ENCODE measurements at places on chromosomes 1 and 21.

DNA sequence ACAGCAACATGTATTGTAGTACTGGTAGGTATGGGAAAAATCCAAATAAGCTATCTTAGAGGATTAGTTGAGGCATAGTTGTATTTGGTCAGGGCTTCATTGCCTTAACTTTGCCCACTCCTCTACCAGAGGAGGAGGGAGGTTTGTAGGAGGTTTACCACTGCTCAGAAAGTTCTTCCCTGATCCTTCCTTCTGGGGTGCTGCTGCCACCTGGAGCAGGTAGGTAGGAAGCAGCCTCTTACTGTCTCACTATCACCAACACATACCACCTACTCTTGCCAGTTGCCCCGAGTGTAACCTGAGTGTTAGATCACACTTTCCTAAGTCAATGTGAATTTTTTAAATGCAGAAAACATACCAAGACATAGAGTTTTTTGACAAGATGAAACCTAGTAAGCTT is 24.1 kb upstream of the ZSWIM5 start:
- DNase-seq, result no peak

DNA sequence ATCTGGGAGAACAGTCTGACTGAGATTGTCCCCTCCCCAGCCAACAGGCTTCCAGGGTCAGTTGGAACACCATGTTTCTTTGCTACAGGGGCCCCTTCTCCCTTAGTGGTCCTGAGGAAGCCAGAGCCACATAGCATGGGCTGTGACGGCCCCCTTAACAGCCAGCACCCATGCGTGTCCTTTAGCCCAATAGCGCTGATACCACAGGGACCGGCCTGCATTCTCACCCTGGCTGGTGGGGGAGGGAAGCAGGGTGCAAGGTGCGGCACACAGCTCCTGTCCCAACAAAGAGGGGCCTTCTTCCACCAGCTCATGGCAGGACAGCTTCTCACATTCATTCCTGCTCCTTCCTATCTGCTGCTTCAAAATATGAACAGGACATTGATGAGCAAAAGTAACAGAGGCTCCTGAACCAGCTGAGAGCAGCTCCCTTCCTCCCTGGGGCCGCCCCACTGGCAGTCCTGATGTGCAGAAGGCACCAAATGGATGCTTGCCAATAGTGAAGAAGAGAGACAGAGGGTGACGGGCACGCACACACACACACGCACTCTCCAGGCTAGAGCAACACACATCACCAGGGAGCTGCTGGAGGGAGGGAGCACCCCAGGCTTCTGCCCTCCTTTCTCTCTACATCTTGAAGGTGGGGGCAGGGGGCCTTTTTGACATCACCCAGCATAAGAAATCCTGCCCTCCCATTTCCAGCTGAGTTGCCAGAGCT is 99.4 kb downstream of the CRYAA start:
- DNase-seq, result no peak

DNA sequence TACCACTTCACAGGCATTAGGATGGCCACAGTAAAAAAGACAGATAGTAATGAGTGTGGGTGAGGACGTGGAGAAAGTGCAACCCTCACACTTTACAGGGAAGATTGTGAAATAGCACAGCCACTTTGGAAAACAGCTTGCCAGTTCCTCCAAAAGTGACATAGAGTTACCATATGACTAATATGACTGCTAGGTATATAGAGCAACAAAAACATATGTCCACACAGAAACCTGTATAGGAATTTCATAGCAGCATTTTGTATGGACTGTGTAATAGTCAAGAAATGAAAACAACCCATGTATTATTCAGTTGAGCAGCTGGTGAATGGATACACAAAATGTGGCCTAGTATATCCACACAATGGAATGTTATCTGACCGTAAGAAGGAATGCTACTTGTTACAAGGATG is 30.4 kb upstream of the LBR start:
- DNase-seq, result no peak

DNA sequence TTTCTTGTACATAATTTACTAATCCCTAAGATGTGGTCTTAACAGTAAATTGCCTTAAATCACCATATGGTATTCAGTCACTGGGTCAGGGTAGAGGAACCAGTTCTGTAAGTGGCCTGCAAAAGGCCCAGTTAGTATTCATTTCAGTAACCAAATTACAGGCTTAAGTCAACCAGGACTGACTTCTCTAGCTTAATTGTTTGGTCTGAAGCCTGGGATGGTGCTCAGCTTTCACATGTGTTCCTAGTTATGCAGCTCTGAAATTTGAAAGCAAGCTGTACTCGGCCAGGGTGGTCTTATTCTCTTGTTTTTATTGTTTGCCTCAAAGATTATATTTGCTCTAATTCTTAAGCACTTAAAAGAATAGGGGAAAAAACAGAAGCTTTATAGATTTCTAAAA is 144.6 kb downstream of the MAGI3 start:
- no peak for DNase-seq

GRCh38 chr1:232334246-232334645 is 295.7 kb downstream of the SIPA1L2 start:
- no peak for DNase-seq

GRCh38 chr1:29299446-29299845 is 63.1 kb downstream of the PTPRU start:
- no peak for DNase-seq

DNA sequence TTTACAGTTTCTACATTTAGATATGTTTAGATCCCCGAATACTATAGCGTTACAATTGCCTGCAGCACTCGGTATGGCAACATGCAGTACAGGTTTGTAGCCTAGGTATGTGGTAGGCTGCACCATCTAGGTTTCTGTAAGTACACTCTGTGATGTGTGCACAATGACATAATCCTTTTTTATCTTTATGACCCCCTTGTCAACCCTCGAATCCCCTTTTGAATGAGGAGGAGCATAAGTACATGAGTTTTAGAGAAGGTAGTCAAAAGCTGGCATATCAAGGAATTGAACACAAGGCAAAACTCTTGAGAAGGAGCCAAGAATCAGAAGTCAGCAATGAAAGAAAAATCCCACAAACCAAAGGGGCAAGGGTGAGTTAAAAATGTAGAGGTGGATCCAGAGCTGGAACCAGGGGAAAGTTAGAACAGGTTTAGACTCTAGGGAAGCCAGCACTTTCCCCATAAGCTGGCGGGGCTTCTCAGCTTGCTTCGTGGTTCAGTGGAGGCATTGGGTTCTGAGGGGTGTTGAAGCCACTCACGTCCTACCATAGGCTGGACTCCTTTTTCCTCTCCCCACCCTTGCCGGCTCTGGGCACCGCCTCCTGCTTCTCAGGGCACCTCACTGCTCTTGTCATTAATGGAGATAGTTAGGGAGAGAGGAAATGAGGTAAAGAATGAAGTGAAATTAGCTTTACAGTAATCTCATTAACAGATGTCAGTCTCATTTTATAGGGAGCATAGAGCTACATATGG is 31.3 kb downstream of the OLFML3 start:
- no peak for DNase-seq

- no peak for DNase-seq
Observed at GRCh38 chr21:40706176-40706575, 140.8 kb downstream of the DSCAM start.

DNA sequence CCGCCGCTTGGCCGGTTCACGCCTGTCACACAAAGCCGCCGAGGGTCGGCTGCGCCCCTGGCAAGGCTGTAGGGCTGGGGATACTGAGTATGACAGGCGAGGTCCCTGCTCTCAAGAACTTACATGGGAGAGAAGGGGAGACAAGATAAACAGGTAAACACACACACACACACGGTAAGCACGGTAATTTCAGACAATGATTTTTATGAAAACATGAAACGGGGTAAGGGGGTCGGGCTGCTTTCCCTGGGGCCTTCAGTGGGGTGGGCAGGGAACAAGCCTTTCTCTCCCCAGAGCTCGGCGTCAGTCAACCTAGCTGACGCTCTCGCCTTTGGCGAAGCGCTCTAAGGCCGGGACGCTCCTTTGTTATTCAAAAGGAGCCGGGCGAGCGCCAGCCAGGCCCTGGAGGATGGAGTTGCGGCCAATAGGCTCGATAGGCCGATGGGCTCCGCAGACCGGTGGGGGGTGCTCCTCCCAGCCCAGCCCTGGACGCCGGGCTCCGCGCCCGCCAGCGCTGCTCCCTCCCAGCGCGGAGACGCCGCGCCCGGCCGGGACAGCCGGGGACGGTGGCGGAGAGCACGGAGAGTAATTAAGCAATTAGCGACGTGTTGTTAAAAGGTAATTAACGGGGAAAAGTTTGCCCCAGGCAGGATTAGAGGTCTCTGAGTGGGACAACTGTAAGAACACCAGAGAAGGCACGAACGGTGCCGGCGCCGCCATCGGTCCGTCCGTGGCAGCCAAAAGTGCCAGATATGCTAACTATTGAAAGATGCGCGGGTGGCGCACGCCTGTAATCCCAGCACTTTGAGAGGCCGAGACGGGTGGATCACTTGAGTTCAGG is 950 bp upstream of the INKA2 start:
- peak; percentile 54 for DNase-seq

- DNase-seq, result no peak
Observed at GRCh38 chr1:63343922-63344321, 21.6 kb downstream of the FOXD3 start.

- DNase-seq, result no peak
Observed at GRCh38 chr1:89454845-89455521, 69.6 kb upstream of the LRRC8B start.

DNA sequence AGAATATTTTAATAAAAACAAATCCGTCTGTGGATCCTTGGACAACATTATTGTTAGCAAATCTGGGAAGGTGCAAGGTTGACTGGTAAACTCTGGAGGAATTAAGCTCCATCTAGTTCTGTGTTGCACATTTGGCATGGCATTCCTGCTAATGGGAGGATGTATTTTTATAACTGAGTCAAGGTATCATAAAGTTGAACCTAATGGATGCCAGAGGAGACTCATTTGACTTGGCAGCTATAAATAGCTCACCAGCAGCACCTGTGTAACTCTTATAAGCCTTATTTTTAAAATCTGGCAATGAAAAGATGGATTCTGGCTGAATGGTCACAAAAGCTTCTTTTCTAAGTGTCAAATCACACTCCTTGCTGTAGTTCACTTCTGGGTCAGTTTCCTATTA is 118.5 kb upstream of the ADAMTS5 start:
- no peak for DNase-seq

GRCh38 chr1:201740086-201740541 is 88.8 kb upstream of the IPO9 start:
- no peak for DNase-seq

DNA sequence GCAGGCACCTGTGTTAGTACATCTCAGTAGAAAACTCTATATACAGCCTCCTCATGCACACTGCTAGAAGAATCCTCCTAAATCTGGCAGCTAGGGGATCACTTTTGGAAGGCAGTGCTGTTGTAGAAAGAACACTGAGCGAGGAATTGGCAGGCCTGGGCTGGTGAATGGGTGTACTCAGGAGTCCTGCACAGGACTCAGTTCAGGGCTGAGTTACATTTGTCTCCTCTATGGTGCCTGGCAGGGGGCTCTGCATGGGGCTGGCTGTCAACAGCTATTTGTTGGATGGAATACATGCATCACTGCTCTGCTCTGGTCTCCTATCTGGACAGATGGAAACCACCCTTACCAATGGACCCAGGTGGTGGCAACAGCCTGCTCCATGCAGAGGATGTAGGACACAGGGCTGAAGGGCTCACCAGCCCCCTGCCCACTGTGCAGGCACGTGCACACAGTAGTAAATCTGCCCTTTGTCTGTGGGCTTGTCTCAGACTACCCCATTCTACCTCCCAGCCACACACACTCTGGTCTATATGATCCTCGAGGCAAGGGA is 74.2 kb downstream of the LRIG2 start:
- no peak for DNase-seq

- DNase-seq, result no peak
Observed at GRCh38 chr1:24100945-24101737, 10.8 kb downstream of the MYOM3 start.

DNA sequence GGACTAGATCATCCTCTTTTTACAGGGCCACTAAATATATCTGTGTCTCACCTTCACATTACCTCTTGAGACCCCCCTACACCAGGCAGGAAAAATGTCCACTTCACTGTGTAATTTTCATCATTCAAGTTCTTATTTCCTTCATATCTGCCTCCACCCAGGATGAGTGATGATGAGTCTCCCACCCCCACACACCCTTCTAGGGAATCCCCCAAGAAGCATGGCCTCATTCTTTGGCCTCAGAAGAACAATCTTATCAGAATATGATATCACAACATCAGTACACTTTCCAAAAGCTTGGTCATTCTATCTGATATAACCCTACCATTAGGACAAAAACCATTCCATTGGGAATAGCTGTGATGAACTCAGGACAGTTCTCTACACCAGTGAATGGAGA is 170.3 kb upstream of the DUSP10 start:
- DNase-seq, result no peak

GRCh38 chr1:6738987-6739676 is 37.5 kb upstream of the DNAJC11 start:
- no peak for DNase-seq

DNA sequence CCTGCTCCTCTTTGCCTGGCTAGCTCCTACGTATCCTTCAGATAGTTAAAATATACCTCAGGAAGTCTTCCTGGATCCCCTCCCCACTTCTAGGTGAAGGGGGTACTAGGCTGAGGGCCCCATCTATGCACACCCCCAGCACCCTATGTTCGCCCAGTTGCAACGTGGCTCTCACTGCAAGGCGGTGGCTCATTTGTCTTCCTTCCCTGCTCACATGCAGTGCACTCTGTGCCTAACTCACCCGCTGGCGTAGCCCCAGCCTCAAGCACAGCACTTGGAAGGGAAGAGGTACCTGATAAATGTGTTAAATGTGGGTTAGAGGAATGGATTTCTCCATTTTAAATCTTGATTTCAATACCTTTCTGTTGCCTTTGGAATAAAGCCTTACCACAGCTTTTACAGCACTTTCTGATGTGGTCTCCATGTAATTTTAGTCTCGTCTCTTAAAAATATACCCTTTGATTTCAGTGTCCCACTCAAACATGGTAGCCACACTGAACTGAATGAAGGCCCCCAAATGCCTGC is 39.3 kb downstream of the L1TD1 start:
- DNase-seq, result no peak

DNA sequence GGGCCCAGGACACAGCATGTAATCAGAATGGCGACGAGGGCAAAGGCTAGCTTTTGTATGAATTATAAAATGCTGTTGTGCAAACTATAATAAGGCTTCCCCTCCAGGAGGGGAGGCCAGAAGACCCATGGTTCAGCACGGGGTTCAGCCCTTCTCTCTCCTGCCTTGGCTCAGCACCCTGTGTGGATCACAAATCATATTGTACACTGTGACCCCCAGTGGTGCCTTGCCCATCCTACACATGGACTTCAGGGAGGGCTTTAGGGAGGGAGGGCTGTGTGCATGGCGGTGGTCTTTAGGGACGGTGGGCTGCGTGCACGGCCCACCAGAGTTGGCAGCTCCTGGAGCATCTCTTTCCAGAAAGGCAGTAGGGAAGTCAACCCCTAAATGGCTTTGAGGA is 120.8 kb upstream of the TNR start:
- DNase-seq, result no peak

GRCh38 chr1:201408176-201408833 is 9.2 kb upstream of the LAD1 start:
- peak; percentile 19 for DNase-seq

DNA sequence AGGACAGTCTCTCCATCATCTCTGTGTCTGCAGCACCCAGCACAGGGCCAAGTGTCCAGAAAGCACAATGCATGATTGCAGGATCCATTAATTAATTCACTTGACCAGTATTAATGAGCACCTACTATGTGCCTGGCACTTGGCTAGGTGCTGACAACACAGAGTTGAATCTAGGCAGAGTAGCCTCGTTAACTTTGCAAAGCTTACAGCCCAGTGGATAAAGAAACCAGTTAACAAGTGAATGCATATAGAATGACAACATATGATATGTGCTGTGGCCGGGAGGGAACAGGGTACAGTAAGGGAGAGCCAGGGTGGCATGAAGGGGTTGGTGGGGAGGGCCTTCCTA is 10.9 kb downstream of the SLC1A7 start:
- DNase-seq, result no peak
